ENCODE measurements at places on chromosomes 11 and 22. TPM values are rescaled to one million over a fixed set of nuclear protein-coding genes. Genes with fewer than 3 reads are reported as not detected.
A peak's percentile ranks its signal among the peaks of the same experiment; 100 is the strongest.

DNA sequence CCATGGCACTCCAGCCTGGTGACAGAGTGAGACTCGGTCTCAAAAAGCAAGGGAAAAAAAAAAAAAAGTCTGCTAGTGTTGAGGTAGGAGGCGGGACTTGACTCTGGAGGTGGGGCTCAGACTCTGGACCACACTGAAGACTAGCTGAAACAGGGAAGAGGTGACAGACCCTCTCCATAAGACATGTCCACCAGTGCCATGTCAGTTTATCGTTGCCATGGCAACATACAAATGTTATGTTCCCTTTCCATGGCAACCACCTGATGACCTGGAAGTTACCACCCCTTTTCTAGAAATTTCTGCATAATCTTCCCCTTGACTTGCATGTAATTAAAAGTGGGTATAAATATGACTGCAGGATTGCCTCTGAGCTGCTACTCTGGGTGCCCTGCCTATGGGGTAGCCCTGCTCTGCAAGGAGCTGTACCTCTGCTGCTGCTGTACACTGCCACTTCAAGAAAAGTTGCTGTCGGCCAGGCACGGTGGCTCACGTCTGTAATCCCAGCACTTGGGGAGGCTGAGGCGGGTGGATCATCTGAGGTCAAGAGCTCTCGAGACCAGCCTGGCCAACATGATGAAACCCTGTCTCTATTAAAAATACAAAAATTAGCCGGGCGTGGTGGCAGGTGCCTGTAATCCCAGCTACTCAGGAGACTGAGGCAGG lies 55.1 kb downstream of the KIAA1671 start:
- DNase-seq = peak; percentile 53

GRCh38 chr22:48712558-48713271 lies 1115.0 kb downstream of the BRD1 start:
- DNase-seq = no peak

- DNase-seq = no peak
These were observed 49.3 kb upstream of the IGLL5 start for GRCh38 chr22:22838148-22838786.

GRCh38 chr11:66986178-66986545 lies 11.1 kb downstream of the C11orf86 start:
- DNase-seq = no peak

DNA sequence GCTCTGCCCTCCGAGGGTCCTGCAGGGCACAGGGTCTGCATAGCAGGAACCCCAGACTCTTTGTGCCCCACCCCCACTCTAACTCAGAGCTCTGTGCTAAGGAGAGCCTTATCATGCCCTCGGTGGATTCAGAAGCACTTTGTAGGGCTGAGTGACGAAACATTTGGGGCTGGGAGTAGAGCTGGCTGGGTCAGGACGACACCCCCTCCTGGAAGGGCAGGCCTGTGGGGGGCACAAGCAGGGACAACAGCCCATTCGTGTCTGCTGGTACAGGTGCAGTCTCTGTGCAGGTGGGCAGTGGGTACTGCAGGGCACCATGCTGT lies 8.9 kb downstream of the APOBEC3A start:
- DNase-seq = no peak

DNA sequence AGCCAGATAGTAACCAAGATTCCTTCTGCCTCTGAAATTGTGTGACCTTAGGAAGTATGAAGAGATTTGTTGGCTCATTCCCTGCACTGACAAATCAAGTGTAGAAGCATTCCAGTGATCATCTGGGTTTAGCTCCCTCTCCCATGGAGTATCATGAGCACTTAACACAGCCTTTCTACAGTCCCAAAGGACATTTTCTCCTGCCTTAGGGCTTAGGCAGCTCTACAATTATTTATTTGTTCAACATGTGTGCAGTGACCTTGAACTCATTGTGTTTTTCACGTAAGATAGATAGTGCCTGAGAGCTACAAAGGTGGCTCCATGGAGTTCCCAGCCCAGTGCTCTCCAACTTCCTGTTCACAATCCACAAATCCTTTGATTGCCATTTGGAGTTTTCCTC lies 94.8 kb upstream of the FAT3 start:
- DNase-seq = no peak

- DNase-seq = no peak
These were observed 71.8 kb downstream of the ADAMTS15 start for GRCh38 chr11:130520271-130520671.

GRCh38 chr11:115930886-115931547 lies 426.8 kb upstream of the CADM1 start:
- no peak for DNase-seq

GRCh38 chr22:19129871-19130270 lies 1.2 kb upstream of the TSSK2 start:
- no peak for DNase-seq

GRCh38 chr22:45105281-45105702 lies 58.4 kb upstream of the NUP50 start:
- peak; percentile 35 for DNase-seq

GRCh38 chr22:41504397-41504796 lies 35.5 kb downstream of the ACO2 start:
- DNase-seq = no peak

DNA sequence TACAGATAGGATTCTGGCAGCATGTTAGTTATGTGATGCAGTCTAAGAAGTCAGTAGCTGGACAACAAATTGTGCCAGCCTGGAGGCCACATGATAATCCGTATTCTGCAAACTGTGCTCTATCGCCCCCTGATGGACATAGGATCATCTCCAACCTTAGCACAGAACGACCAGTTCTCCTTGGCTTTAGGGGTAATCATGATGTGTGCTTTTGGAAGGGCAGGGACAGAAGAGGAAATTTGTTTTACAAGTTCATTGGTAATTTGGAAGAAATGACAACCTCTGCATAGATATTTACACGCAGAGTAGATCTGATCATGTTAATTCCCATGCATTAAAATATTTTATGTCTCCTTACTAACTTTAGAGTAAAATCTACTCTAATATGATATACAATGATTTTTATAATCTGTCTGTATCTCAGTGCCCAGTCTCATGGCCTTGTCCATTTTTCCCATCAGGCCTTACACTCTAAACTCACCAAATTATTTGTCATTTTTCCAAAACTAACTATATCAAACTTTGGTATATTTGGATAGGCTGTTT lies 12.1 kb downstream of the OR10D3 start:
- DNase-seq = peak; percentile 18

DNA sequence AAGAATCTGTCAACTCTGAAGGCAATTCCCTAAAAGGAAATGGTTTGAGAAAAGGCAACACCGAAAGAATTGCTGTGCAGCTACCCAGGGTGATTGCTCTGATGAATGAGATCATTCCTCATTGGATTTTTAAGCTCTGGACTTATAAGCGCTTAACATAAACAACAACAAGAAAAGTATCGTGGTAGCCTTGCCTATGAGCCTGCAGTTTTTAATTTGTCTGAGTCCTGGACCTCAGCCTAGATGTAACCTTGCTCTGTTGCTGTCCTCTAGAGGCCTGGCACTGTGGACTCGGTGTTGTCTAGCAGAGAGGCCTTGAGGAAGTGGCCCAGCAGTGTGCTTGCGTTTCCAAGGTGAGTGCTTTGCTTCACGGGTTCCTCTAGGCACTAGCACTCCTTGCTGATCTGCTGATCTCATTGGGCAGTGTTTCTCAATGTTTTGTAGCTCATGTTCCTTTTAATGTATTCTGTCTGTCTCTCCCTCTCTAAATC lies 20.4 kb downstream of the CCDC81 start:
- DNase-seq = no peak

GRCh38 chr11:122692444-122692843 lies 36.9 kb downstream of the UBASH3B start:
- DNase-seq = no peak

- DNase-seq = no peak
These were observed 9.0 kb upstream of the CCT8L2 start for GRCh38 chr22:16601437-16602223.

DNA sequence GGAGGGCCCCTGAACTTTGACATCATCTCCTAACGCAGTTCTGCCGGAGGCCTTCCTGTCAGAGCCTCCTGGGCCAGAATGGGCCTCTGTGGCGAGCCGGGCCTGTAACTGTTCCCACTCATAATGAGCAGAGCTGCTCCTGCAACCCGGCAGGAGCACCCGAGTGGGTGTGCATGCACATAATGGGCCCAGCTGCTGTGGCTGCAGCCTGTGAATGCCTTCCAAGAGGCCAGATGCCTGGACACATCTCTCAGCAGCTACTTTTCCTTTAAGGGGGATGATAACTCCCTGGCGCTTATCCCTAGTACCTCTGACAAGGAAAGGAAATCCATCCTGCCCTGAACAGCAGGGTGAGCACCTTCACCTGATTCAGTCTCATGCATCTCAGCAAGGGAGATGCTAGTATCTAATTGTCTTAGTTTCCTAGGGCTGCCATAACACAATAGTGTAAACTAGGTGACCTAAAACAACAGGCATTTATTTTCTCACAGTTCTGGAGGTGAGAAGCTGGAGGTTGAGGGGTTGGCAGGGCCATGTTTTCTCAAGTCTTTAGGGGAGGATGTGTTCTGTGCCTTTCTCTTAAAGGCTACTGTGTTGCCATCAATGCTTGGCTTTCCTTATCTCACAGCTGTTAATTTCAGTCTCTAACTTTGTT lies 120.5 kb downstream of the TEAD1 start:
- no peak for DNase-seq

- peak; percentile 88 for DNase-seq
These were observed 910.4 kb downstream of the METTL15 start for GRCh38 chr11:29018631-29019030.

DNA sequence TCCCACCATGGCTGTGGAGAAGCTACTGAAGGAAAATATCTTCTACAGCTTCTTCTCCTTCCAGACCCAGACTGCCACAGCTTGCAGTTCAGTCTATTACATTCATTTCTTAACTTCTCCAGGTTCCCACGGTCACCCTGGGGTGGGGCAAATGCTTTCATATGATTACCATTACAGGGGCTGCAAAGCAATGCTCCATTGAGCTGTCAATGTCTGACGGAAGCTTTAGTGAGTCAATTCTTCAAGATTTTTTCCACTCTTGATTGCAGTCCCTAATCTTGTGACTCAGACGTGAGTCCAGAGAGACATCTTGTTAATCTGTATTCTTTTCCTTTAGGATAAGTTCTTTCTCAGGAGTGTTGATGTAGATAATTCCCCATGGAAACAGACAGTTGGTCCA lies 233.4 kb upstream of the DDI1 start:
- DNase-seq = no peak

DNA sequence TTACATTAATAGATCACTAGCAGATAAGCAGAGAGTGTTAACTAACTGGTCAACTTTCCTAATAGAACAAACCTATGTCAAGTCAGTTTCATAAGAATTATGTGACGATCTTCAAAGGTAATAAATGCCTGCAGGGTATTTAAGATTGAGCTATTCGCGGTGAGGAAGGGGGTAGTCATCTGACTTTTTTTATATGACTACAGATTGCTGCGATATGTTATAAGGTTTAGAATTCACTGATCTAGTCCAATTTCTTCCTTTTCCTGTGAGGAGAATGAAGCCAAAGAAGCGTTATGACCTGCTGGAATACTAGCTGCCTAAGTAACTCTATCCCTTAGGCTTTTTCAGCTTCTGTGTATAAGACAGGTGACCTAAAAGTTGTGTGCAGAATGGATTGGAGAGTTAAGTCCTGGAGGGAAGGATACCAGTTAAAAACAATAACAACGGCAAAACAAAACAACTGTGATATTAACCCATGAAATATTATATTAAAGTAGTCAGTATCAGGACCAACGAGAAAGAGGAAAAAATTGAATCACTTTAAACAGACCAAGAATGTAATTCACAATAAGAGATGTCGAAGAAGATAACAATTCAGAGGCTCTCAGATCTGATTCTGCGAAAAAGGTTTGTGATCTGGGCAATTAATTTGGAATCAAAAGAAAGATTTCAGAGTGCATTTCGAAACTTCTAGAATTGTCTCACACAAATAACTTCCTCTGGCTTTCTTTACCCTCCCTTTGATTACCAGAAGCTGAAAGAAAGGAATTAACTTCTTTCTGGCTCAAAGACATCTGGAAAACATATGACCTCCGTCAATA lies 630 bp downstream of the CASP4 start:
- DNase-seq = no peak

DNA sequence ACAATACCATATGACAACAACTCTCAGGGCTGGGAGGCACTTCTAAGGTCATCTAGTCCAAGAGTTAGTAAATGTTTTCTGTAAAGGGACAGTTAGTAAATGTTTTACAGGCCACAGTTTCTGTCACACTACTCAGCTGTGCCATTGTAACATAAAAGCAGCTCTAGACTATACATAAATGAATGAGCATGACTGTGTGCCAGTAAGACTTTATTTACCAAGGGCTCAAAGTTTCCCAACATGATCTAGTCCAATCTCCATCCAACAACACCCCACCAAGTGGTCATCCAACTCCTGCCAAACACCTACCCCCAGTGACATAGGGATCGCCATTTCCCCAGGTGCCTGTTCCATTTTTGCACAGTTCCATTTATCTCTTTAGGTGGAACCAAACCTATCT lies 12.1 kb downstream of the SERGEF start:
- no peak for DNase-seq

- no peak for DNase-seq
These were observed at the start of gene FAM83F for GRCh38 chr22:39994566-39995392. FAM83F (plus strand) TSS chr22:39994954; CDS start chr22:39995043, 89 bp downstream.

GRCh38 chr22:33232071-33232470 lies 173.9 kb upstream of the SYN3 start:
- no peak for DNase-seq

DNA sequence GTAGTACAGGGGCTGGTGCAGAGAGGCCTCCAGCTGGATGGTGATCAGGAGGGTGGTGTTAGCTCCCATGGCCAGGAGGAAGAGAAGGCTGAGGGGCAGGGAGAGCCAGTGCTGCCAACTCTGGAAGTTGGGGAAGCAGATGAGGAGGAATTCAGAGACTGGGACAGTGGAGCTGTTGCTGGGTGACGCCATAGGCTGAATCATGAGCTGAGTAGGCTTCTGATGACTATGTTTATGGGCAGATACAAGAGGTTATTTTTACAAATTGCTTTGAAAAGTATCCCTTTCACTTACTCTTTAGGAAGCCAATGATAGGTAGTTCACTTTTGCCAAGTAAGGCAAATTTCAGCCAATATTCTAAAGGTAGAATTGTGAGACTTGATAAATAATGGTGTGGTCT lies 3.1 kb downstream of the OR56A1 start:
- no peak for DNase-seq

DNA sequence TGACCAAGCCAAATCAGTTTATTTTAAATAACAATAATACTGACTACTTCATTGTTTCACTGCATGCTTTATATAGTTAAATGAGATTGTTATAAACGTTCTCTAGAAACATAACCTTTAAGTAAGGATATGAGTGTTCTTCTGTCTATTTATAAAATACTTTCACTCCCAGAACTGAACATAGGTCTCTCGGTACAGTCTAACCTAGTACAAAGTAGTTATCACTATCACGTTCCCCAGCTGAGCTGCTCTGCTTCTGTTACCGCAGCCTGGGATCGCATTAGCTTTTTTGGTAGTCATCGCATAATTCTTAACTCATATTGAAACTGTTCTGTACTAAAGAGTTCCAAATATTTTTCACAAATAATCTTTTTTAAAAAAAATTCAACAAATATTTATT lies 143.6 kb downstream of the WNT11 start:
- DNase-seq = no peak

The SLC1A2 gene
- 0.07 TPM for polyA plus RNA-seq

The TECTA gene
- 0.12 TPM for polyA plus RNA-seq

The LYVE1 gene
- polyA plus RNA-seq = not detected

The DRAP1 gene
- 143 TPM for polyA plus RNA-seq

The SIAE gene
- polyA plus RNA-seq = 12.6 TPM

The CLMP gene
- 16.9 TPM for polyA plus RNA-seq

The LDHAL6A gene
- not detected for polyA plus RNA-seq

The C11orf86 gene
- polyA plus RNA-seq = 59.6 TPM

The ZNF280B gene
- 1.9 TPM for polyA plus RNA-seq

The TBX10 gene
- not detected for polyA plus RNA-seq

The FZD4 gene
- 0.61 TPM for polyA plus RNA-seq
